Upper lobe of right lung (tissue), 1 donor: ENCODE measurements at places on chromosomes 1 and 21. TPM values are rescaled to one million over a fixed set of nuclear protein-coding genes. Genes with fewer than 3 reads are reported as not detected.

Gene CAMK2N1
- 73.6 TPM for total RNA-seq

Gene GPR153
- 16.9 TPM for total RNA-seq

Gene MYOG
- total RNA-seq = not detected

Gene OR6P1
- not detected for total RNA-seq

Gene SCNM1
- total RNA-seq = 34.6 TPM

Gene CRABP2
- total RNA-seq = 1.4 TPM

Gene TMEM52
- total RNA-seq = 1.5 TPM

Gene CRYAA
- not detected for total RNA-seq

Gene ASAP3
- total RNA-seq = 35.9 TPM

DNA sequence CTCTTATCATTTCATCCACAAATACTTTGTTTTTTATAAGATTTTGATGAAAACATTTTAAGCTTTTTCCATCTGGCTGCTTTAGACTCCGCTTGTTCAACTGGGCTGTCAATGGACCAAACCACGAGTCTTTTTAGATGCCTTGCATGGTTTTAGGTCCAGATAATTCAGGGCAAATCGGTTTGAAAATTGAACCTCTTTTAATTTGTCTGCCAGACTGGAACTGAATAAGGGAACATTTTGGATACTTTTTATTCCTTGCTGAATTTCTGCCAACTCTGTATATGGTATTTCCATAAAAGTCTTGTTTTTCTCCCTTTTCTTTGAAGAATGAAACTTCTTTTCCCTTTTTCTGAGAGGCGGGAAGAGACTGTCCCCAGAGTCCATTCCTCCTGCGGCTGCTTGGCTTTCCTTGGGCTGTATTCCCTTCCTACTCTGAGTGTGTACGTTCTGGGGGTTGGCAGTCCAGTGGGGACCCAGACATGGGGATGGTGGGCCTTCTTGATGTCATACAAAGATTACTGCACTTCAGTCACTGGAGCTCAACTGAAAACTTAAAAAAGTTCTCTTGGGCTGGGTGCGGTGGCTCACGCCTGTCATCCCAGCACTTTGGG is 46.5 kb upstream of the CNN3 start:
- DNase-seq = no peak
- peaks cover 21% of the 10 kb centered on the region for H3K4me1 ChIP-seq
- no peaks in the 10 kb centered on the region for H3K36me3 ChIP-seq
- peak overlapping the region; percentile 26 for H3K27ac ChIP-seq
- no peak overlapping the region for H3K4me3 ChIP-seq

DNA sequence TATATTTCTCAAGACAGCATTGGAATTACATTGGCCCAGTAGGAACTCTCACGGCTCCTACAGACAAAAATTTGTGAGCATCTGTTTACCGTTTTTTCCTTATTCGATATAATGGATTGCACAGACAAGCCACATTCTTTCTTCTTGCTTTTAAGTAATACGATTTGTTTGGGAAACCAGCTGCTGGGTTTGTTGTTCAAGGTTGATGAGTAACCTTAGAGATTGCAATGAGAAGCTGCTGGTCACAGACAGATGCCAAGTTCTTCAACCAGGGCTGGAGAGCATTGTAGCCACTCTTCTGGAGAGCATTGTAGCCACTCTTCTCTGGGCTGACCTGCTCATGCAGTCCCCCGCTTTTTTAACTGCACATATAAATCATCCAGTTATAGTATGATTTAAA is 1.4 kb upstream of the MIA3 start:
- H3K36me3 ChIP-seq = no peaks in the 10 kb centered on the region
- H3K27ac ChIP-seq = no peak overlapping the region
- H3K27me3 ChIP-seq = no peaks in the 10 kb centered on the region
- H3K4me1 ChIP-seq = peaks cover 12% of the 10 kb centered on the region
- H3K4me3 ChIP-seq = no peak overlapping the region

- peaks cover 38% of the 10 kb centered on the region for H3K36me3 ChIP-seq
- peak overlapping the region; percentile 93 for H3K27ac ChIP-seq
- DNase-seq = no peak
Observed at GRCh38 chr1:153773096-153773921, 1.9 kb upstream of the SLC27A3 start.

DNA sequence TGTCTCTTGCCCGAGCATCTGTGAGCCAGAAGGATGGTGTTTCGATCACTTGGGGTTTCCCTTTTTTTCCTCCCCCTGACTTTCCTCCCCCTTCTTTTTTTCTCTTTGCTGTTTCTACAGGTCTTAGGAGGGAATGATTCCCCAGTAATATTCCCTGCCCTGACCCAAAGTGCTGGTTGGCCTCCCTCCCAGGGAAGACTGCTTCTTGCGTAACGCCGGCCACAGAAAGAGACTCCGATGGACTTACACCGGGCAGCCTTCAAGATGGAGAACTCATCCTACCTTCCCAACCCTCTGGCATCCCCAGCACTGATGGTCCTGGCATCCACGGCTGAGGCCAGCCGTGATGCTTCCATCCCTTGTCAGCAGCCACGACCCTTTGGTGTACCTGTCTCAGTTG is 6.8 kb downstream of the RNF220 start:
- no peaks in the 10 kb centered on the region for H3K36me3 ChIP-seq
- peaks cover 4% of the 10 kb centered on the region for H3K4me1 ChIP-seq
- peaks cover 97% of the 10 kb centered on the region for H3K27me3 ChIP-seq

GRCh38 chr1:160056648-160057169 is 13.3 kb downstream of the KCNJ10 start:
- H3K4me3 ChIP-seq = no peak overlapping the region
- no peak for DNase-seq
- no peaks in the 10 kb centered on the region for H3K36me3 ChIP-seq
- no peaks in the 10 kb centered on the region for H3K4me1 ChIP-seq
- peaks cover 18% of the 10 kb centered on the region for H3K27me3 ChIP-seq
- no peak overlapping the region for H3K27ac ChIP-seq

DNA sequence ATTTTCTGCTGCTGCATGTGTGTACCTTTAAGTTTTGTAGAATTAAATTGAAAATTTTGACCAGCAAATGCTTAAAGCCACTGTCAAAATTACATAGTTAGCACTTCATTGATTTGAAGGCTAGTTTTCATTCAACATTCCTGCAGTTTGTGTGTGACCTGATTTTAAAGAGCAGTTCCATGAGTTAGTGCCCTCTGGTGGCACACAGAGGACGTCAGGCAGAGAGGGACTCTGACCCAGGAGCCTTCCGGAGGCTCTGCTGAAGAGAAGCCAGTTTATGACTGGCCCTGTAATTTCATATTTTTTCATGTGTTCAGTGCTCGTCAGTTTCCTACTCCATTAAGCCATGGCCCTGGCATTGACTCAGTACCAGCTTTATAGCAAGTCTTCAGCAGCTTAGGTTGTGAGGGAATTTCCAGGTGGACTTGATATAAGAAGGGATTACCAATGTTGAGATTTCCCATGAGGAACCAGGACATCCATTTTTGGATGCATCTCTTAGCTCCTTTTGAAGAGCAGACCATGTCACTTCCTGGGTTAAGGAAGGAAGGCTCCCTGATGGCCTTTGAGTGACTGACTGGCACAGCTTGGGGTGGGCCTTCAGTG is 104.7 kb downstream of the CAMTA1 start:
- DNase-seq = no peak
- H3K27me3 ChIP-seq = no peaks in the 10 kb centered on the region
- no peak overlapping the region for H3K27ac ChIP-seq
- no peaks in the 10 kb centered on the region for H3K4me1 ChIP-seq
- no peak overlapping the region for H3K4me3 ChIP-seq
- no peaks in the 10 kb centered on the region for H3K36me3 ChIP-seq

- H3K36me3 ChIP-seq = no peaks in the 10 kb centered on the region
- H3K4me3 ChIP-seq = no peak overlapping the region
- H3K4me1 ChIP-seq = no peaks in the 10 kb centered on the region
- H3K27ac ChIP-seq = no peak overlapping the region
- DNase-seq = no peak
- H3K27me3 ChIP-seq = no peaks in the 10 kb centered on the region
Observed at GRCh38 chr1:194447636-194448035, 1261.2 kb upstream of the B3GALT2 start.

GRCh38 chr1:185129708-185130107 is 27.0 kb downstream of the TRMT1L start:
- H3K36me3 ChIP-seq = peaks cover 70% of the 10 kb centered on the region
- H3K4me3 ChIP-seq = no peak overlapping the region
- no peak for DNase-seq
- H3K27me3 ChIP-seq = no peaks in the 10 kb centered on the region
- H3K27ac ChIP-seq = no peak overlapping the region

- no peaks in the 10 kb centered on the region for H3K36me3 ChIP-seq
Observed at GRCh38 chr1:191533254-191533653, 625.0 kb upstream of the RGS18 start.

GRCh38 chr1:244583358-244583982 is 69.5 kb upstream of the DESI2 start:
- H3K4me3 ChIP-seq = no peak overlapping the region
- H3K4me1 ChIP-seq = no peaks in the 10 kb centered on the region
- no peak overlapping the region for H3K27ac ChIP-seq
- H3K27me3 ChIP-seq = no peaks in the 10 kb centered on the region
- no peaks in the 10 kb centered on the region for H3K36me3 ChIP-seq

- peaks cover under 1% of the 10 kb centered on the region for H3K4me1 ChIP-seq
- peaks cover 41% of the 10 kb centered on the region for H3K36me3 ChIP-seq
- no peak for DNase-seq
- H3K4me3 ChIP-seq = no peak overlapping the region
- no peak overlapping the region for H3K27ac ChIP-seq
- no peaks in the 10 kb centered on the region for H3K27me3 ChIP-seq
Observed at GRCh38 chr1:156936721-156937220, 16.3 kb downstream of the LRRC71 start.

- no peaks in the 10 kb centered on the region for H3K27me3 ChIP-seq
- no peak overlapping the region for H3K27ac ChIP-seq
- H3K4me1 ChIP-seq = peaks cover 10% of the 10 kb centered on the region
- DNase-seq = no peak
Observed at GRCh38 chr1:169511316-169512005, 25.7 kb upstream of the SLC19A2 start.

- no peaks in the 10 kb centered on the region for H3K36me3 ChIP-seq
- H3K4me1 ChIP-seq = no peaks in the 10 kb centered on the region
- no peak overlapping the region for H3K4me3 ChIP-seq
- DNase-seq = no peak
- H3K27ac ChIP-seq = no peak overlapping the region
- H3K27me3 ChIP-seq = no peaks in the 10 kb centered on the region
Observed at GRCh38 chr1:82454431-82454830, 653.7 kb downstream of the ADGRL2 start.

DNA sequence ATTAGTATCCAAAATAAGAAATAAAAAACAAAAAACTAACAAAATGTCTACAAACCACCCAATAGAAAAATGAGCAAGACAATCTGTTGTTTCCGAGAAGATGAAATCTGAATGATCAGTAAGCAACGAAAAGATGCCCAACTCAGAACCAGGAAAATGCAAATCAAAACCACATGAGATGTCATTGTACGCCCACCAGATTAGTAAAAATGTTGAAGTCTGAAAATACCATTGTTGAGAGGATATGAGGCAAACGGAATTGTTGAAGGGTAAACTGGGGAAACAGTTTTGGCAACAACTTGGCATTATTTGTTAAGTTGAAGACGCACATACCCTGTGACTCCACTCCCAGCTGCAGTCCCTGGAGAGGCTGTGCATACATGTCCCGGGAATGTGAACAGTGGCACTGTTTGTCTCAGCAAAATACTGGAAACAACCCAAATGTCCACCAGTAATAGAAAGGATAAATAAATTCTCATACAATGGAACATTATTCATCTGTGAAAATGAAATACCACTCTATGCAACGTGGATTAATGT is 10.6 kb downstream of the ZBTB17 start:
- no peak overlapping the region for H3K4me3 ChIP-seq
- H3K27ac ChIP-seq = peak overlapping the region; percentile 79
- H3K4me1 ChIP-seq = peaks cover 52% of the 10 kb centered on the region
- DNase-seq = no peak
- peaks cover 20% of the 10 kb centered on the region for H3K36me3 ChIP-seq

DNA sequence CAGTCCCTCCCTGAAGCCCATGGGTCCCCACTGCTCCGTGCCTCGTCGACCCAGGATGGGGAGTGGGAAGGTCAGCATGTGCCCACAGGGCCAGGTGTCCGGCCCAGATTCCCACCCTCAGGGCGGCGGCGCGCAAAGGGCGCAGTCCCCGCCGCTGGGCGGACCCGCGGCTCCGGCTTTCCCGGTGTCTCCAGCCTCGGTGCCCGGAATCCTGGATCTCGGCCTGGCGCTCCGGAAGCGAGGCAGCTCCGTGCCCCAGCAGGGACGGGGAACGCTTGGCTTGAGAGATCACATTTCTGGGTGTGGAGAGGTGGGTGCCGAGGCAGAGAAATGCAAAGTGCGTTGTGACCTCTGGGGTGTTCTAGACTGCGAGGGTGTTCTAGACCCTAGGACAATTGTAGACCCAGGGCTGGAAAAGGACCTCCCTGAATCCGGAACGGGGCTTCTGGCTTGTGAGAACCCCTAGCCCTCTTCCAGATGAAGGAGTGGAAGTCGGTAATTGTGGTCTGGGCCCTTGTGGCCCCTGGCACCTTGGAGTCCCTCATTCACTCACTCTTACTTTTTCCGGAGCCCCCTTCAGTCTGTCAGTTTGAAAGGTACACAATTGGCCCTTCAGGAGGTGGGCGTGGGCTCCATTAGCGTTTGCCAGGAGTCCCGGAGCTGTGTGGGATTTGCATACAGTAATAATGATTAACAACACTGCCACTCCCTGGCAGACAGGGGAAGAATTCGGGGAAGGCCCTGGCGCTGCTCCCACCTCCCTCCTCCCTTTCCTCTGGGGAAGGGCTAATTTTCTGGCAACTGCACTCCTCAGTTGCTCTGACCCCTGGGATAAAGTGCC is 1.6 kb upstream of the KCND3 start:
- H3K27ac ChIP-seq = peak overlapping the region; percentile 61
- peaks cover 30% of the 10 kb centered on the region for H3K4me1 ChIP-seq
- peak overlapping the region; percentile 58 for H3K4me3 ChIP-seq
- peak; percentile 88 for DNase-seq
- peaks cover 20% of the 10 kb centered on the region for H3K27me3 ChIP-seq
- H3K36me3 ChIP-seq = no peaks in the 10 kb centered on the region

GRCh38 chr1:92736395-92736794 is 48.5 kb downstream of the EVI5 start:
- H3K27ac ChIP-seq = no peak overlapping the region
- no peak overlapping the region for H3K4me3 ChIP-seq
- no peaks in the 10 kb centered on the region for H3K4me1 ChIP-seq
- peaks cover 16% of the 10 kb centered on the region for H3K36me3 ChIP-seq
- H3K27me3 ChIP-seq = no peaks in the 10 kb centered on the region
- DNase-seq = no peak

- no peaks in the 10 kb centered on the region for H3K4me1 ChIP-seq
- H3K36me3 ChIP-seq = no peaks in the 10 kb centered on the region
- H3K27me3 ChIP-seq = no peaks in the 10 kb centered on the region
- H3K27ac ChIP-seq = no peak overlapping the region
Observed at GRCh38 chr1:107990606-107991005, 25.6 kb upstream of the VAV3 start.

DNA sequence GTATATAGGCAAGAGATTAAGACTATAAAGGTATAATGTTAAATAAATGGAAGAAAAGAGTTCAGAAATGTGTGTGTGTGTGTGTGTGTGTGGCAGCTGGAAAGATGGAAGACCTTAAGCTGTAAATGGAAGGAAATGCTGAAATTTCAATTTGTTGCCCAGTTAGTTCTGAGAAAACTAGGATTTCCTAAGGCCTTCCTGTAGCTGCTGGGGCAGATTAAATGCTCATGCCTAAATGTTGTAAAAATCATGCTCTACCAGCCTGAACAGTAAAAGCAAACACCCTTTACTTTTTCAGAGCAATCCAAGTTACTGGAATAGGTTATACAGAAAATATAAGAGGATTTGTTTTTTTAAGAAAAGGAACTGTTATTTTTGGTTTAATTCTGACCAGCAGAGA is 8.3 kb downstream of the ADCY10 start:
- H3K4me3 ChIP-seq = no peak overlapping the region
- H3K4me1 ChIP-seq = peaks cover 8% of the 10 kb centered on the region
- H3K27ac ChIP-seq = peak overlapping the region; percentile 32
- no peaks in the 10 kb centered on the region for H3K36me3 ChIP-seq
- DNase-seq = no peak
